ENCODE measurements at places on chromosomes 4 and X.
A peak's percentile ranks its signal among the peaks of the same experiment; 100 is the strongest.

GRCh38 chr4:39051492-39051891 is 10.5 kb upstream of the KLHL5 start:
- no peak for DNase-seq
- no peaks in the 10 kb centered on the region for H3K27me3 ChIP-seq
- no peak overlapping the region for H3K4me3 ChIP-seq
- H3K4me1 ChIP-seq: peaks cover 19% of the 10 kb centered on the region

DNA sequence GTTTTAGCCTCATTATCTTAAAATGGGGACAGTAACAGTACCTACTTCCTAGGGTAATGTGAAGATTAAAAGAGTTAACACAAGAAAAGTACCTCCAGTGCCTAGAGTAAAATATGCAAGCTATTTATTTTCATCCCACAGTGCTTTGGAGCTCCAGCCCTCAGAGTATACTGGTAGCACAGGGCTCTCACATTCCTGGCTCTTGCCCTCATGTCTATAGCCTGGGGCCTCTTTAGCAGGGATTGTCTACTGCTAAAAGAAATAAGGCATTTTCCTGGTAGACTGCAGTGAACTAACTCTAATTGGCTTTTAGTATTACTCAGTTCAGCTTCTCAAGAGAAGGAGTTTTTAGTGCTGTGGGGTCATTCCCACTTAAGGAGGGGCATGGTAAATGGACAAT is 60.8 kb downstream of the RRAGB start:
- H3K4me3 ChIP-seq: no peak overlapping the region
- no peaks in the 10 kb centered on the region for H3K36me3 ChIP-seq
- H3K4me1 ChIP-seq: peaks cover 4% of the 10 kb centered on the region
- H3K27ac ChIP-seq: no peak overlapping the region
- DNase-seq: no peak

- no peak for DNase-seq
Measured at GRCh38 chr4:169208090-169208455, 62.7 kb downstream of the SH3RF1 start.

DNA sequence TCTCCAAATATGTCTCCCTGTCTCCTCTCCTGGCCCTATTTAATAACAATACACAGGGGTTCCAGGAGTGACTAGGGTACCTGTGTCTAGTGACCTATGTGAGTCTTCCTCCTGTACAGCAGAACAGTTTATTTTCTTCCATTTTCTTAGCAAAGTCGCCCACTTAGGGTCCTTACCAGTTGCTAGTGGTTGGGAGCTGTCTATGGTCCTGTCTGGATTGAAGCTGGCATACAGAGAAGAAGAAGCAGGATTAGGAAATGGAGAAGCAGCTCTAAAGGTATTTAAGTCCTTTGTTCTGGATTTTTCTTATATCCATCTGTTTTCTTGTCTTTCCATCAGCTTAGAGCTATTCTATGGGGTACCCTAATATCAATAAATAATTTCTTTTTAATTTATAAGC is 587.1 kb upstream of the CPEB2 start:
- no peak for DNase-seq
- H3K27ac ChIP-seq: no peak overlapping the region
- no peaks in the 10 kb centered on the region for H3K36me3 ChIP-seq

DNA sequence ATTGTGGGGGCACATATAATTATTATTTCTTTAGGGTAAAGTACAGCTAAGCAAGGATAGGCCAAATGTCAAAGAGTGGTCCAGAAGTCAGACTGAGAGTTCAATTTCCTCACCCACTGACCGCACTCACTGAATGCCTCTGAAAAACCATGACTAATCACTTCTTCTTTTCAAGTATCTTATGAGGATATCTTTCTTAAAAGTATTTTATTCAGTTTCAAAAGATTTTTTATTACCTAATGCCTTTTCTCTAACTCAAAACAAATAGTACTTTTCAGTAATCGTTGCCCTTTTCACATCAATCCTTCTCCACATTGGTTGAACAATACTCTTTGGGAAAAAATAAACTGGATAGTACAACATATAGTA is 61.7 kb upstream of the CAMK2D start:
- no peak overlapping the region for H3K4me3 ChIP-seq
- H3K27ac ChIP-seq: no peak overlapping the region
- peaks cover 27% of the 10 kb centered on the region for H3K4me1 ChIP-seq
- H3K27me3 ChIP-seq: no peaks in the 10 kb centered on the region

DNA sequence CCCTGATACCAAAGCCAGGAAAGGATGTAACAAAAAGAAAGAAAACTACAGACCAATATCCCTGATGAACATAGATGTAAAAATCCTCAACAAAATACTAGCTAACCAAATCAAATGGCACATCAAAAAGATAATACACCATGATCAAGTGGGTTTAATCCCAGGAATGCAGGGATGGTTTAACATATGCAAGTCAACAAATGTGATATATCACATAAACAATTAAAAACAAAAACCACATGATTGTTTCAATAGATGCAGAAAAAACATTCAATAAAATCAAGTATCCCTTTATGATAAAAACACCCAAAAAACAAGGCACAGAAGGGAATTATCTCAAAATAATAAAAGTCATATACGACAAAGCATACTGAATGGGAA is 31.5 kb downstream of the ELF2 start:
- H3K27me3 ChIP-seq: no peaks in the 10 kb centered on the region
- H3K27ac ChIP-seq: no peak overlapping the region
- no peaks in the 10 kb centered on the region for H3K36me3 ChIP-seq
- DNase-seq: no peak
- peaks cover 10% of the 10 kb centered on the region for H3K4me1 ChIP-seq

GRCh38 chrX:39289827-39290226 is 488.6 kb downstream of the MID1IP1 start:
- H3K4me3 ChIP-seq: no peak overlapping the region
- H3K27me3 ChIP-seq: no peaks in the 10 kb centered on the region
- H3K36me3 ChIP-seq: no peaks in the 10 kb centered on the region
- H3K4me1 ChIP-seq: no peaks in the 10 kb centered on the region
- H3K27ac ChIP-seq: no peak overlapping the region

GRCh38 chrX:9153300-9153699 is 119.4 kb upstream of the FAM9B start:
- DNase-seq: no peak
- H3K27me3 ChIP-seq: no peaks in the 10 kb centered on the region
- H3K4me1 ChIP-seq: no peaks in the 10 kb centered on the region
- no peak overlapping the region for H3K27ac ChIP-seq

GRCh38 chr4:88006956-88007303 is 505 bp upstream of the PKD2 start:
- H3K27me3 ChIP-seq: no peaks in the 10 kb centered on the region
- no peaks in the 10 kb centered on the region for H3K36me3 ChIP-seq
- no peak for DNase-seq
- H3K4me1 ChIP-seq: peaks cover 10% of the 10 kb centered on the region
- no peak overlapping the region for H3K4me3 ChIP-seq

DNA sequence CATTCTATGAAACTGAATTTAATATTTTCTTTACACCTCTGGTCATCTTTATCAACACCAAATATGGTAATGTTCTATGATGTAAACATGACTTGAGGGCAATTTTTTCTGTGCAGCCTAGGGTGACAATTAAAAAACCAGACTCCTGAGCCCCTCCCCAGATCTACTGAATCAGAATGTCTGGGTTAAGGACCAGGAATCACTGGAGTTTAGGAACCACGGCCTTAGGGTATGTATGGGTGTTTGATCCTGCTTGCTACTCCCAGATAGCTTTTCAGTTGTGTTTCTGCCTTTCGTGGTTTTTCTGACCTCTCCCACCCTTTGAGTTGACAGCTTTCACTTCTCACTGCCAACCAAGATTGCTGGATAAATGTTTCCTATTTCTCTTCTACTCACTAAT is 332.2 kb downstream of the DHX15 start:
- no peaks in the 10 kb centered on the region for H3K27me3 ChIP-seq
- no peaks in the 10 kb centered on the region for H3K36me3 ChIP-seq
- DNase-seq: no peak
- no peak overlapping the region for H3K27ac ChIP-seq

DNA sequence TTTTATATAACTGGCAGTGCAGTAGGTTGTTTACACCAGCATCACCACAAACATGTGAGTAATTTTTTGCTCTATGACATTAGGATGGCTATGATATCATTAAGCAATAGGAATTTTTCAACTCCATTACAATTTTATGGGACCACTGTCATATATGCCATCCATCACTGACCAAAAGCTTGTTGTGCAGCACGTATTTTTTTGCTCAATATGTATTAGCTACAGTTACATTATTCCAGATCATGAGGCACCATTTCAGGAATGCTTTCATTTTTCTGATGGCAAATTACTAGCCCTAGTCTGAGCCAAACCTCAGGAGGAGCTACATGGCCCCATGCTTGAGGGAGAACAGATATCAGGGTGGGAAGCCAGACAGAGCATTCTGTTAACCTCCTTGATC is 56.8 kb upstream of the DCLK2 start:
- H3K36me3 ChIP-seq: no peaks in the 10 kb centered on the region
- no peaks in the 10 kb centered on the region for H3K27me3 ChIP-seq
- no peaks in the 10 kb centered on the region for H3K4me1 ChIP-seq
- no peak for DNase-seq

DNA sequence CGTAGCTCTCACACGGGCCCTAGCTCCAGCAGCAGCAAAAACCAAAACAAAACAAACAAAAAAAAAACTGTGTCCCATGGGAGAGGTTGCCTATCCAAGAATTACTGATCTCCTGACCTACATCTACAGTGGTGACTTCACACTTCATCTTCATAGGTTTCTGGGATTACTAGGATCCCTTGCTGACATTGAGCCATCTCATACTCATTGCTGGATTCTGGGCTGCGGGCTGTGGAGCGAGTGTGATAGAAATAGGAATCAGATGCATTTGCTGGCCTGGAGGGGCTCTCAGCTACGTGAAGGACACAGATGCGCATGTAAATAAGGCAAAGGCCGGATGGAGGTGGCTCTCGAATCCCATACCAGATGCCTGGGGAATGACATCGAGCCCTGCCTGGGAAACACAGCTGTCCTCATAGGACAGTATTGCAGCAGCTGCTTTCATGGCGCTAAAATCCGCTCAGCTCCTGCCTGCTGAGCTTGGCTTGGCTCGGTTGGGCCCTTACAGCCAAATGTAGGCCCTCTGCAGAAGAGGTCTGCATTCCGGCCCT is 41.7 kb downstream of the CNGA2 start:
- H3K27me3 ChIP-seq: no peaks in the 10 kb centered on the region
- no peak overlapping the region for H3K27ac ChIP-seq
- no peak for DNase-seq
- H3K4me1 ChIP-seq: no peaks in the 10 kb centered on the region

- no peaks in the 10 kb centered on the region for H3K4me1 ChIP-seq
- DNase-seq: no peak
- H3K27me3 ChIP-seq: no peaks in the 10 kb centered on the region
- H3K36me3 ChIP-seq: peaks cover 93% of the 10 kb centered on the region
- H3K27ac ChIP-seq: no peak overlapping the region
- no peak overlapping the region for H3K4me3 ChIP-seq
Measured at GRCh38 chr4:184400375-184400870, 73.9 kb downstream of the IRF2 start.

GRCh38 chr4:1206299-1207156 is 34.1 kb upstream of the SPON2 start:
- no peaks in the 10 kb centered on the region for H3K27me3 ChIP-seq
- no peak for DNase-seq
- H3K4me1 ChIP-seq: peaks cover 3% of the 10 kb centered on the region
- no peak overlapping the region for H3K4me3 ChIP-seq
- H3K27ac ChIP-seq: no peak overlapping the region
- peaks cover 2% of the 10 kb centered on the region for H3K36me3 ChIP-seq

GRCh38 chr4:173478201-173478912 is 51.7 kb downstream of the HAND2 start:
- H3K27ac ChIP-seq: no peak overlapping the region
- H3K36me3 ChIP-seq: no peaks in the 10 kb centered on the region
- no peaks in the 10 kb centered on the region for H3K4me1 ChIP-seq
- no peak overlapping the region for H3K4me3 ChIP-seq
- no peaks in the 10 kb centered on the region for H3K27me3 ChIP-seq

DNA sequence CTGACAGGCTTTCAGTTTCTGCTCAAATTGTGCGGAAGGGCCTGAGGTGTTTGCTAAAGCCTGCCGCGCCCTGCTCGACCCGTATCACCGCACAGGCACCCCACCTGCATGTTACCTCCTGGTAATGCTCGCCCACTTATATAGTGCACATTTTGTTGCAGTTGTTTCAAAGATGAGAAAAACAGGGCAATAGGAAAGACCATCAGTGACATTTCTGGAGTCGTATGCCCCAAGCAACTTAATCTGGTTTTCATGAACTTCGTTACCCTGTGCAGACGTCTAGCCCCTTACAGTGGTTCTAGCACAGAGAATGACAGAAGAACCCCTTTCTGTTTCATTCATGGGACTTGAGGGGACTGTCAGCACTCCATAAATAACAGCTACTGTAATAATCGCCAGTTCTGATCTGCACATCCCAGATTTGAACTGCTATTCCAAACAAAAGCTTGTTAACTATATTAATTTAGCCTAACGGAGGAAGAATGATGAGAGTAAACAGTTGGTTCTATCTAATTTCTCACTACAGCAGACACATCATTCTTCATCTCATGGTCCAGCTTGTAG is 940 bp upstream of the DCTD start:
- peak overlapping the region; percentile 98 for H3K27ac ChIP-seq
- peaks cover 35% of the 10 kb centered on the region for H3K4me1 ChIP-seq

DNA sequence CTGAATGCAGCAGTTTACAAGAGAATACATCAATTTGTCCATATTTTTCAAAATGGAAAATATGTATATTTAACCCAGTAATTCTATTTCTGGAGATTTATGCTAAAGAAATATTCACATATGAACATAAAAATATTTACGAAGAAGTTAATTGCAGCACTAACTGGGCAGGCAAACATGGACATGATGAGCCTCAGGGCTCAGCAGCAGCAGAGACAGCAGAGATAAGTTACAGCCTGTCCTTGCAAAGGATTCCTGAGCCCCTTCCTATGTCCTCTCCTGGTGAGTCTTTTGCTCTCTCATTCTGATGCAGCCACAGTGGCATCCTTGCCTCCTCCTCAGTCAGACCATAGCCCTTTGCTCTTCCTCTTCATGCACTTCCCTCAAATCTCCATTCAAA is 680.6 kb upstream of the CPEB2 start:
- no peak for DNase-seq
- no peak overlapping the region for H3K4me3 ChIP-seq
- H3K27ac ChIP-seq: no peak overlapping the region
- H3K4me1 ChIP-seq: no peaks in the 10 kb centered on the region

DNA sequence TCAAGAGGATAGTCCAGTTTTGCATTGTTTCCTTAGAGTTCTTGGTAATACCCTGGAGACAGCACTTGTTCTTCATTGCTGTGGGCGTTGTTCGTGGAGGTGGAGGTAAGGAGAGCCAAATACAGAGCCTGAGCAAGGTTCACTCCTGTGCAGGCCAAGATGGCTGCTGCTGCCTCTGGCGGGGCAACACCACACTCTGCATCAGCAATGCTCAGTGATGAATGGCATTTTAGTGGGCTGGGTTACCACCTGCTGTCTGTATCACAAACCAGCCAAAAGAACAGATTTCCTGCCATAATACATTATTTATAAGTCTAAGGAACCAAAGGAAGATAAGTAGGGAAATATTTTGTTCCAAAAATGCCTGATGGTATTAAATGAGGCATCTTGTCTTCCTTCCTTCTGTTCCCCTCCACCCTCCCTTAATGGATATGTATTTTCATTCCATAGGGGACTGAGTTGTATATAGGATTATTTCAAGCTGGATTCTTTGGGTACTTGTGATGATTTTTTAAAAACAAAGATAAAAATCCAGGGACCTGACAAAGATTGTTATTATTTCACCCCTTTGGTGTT is 61.6 kb upstream of the LIMCH1 start:
- no peaks in the 10 kb centered on the region for H3K36me3 ChIP-seq
- DNase-seq: no peak
- no peaks in the 10 kb centered on the region for H3K4me1 ChIP-seq
- H3K4me3 ChIP-seq: no peak overlapping the region
- no peak overlapping the region for H3K27ac ChIP-seq
